ENCODE measurements at places on chromosomes 3 and 15.

GRCh38 chr3:36631549-36631948, 132.8 kb downstream of the DCLK3 start:
- no peak for DNase-seq

DNA sequence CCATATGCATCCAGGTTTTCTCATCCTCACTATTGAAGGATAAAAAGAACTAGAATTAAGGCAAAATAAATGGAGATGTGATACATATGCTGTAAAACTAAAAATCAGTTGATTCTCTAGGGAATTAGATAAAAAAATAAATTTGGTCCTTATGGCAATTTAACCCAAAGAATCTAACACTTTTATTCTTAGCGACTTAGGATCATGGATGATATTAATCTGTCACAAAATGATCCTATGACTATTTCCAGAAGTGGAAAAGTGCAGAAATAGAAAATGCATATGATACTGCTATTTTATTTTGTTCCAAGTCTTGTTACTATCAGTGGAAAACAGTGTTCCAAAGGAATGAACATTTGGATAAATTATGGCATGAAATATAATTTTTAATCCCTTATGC, 746.3 kb downstream of the ROBO2 start:
- DNase-seq: no peak

GRCh38 chr3:111103807-111104206, 32.2 kb downstream of the NECTIN3 start:
- no peak for DNase-seq

DNA sequence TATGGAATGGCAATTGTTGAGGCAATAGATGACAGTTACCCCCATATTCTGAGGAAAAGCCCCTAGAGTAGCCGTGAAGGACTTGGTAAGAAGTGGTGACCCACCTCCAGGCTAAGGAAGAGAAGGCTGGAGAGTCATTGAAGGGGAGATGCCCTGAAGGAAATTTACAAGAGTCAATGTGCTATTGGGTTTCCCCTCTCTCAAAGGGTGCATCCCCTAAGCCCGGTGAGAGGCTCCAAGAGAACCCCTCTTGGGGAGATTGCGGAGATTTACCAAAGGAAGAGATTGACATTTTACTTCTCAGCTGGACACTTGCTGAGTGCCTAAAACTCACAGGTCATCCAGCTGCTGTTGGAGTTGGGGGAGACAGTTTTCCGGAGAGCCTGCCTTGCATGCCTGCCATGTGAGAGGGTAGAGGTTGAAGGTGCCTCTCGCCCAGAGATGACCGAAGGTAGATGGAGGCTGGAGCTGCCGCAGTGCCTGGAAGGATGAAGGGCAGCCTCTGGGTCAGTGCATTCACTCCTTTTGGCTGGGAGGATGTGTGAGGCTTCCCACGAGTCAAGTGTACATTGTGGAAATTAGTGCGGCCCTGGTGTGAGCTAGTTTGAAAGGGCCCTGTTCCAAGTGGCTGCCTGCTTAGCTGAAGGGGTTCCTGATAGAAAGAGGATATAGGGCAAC, 30.7 kb downstream of the MESD start:
- no peak for DNase-seq

DNA sequence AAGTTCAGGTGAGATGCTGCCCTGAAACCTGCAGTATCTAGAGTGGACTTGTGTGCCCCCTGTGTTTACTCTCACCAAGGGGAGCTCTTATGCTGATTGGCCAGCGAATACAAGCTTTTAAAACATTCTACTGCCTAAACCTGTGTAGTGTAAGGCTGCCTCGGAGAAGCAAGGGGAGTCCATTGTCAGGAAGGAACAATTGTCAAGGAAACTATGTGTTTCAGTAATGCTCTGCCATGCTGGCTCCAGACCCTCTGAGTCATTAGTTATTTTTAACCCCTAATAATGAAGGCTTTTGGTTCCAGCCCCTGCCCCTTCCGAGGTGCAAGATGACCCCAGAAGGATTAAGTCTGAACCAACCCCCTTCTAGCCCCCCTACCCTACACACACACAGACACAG, 66.1 kb upstream of the CHMP2B start:
- no peak for DNase-seq

- no peak for DNase-seq
These were observed 433.8 kb upstream of the CBLB start for GRCh38 chr3:106302451-106303221.

Data from CD4-positive, alpha-beta T cell treated with Interferon gamma for 1 hour (primary cell).